ENCODE measurements at places on chromosomes 1 and 21.

DNA sequence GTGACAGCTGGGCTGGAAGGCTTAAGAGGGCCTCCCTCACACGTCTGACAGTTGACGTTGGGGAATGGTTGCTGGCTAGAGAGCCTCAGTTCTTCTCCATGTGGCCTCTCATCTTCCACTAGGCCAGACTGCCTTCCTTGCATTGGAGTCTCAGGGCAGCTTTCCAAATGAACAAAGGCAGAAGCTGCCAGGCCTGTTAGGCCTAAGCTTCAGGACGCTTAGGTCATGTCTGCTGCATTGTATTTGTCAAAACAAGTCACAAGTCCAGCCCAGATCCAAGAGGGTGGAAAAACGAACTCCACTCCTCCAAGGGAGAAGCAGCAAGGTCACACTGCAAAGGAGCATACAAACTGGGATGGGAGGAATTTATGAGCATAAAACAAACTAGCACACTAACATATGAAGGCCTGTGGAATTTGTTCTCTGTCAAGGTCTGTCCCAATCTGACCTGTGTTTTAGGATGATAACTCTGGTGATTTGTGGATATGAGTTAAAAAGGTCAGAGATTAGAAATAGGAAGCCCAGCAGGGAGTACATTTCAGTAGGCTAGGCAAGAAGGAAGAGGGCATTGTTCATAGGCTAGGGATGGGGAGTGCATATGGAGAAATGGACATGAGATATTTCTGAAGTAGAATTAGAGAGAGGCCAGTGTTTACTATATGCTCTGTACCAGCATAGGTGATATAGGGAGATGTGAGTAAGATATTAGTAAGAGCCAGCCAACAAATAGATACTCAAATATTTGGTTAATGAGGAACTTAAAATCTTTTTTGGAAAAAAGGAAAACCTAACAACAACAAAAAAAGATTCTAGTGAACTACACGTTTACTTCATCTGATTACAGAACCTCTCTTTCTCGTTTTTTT is 29.1 kb upstream of the CNN3 start:
- no peak for DNase-seq

GRCh38 chr1:162861101-162861500 is at the start of gene CCDC190:
TSS of gene CCDC190 (minus strand) at chr1:162861175. CDS start at chr1:162859646, 1,529 bp downstream.
- DNase-seq = no peak

DNA sequence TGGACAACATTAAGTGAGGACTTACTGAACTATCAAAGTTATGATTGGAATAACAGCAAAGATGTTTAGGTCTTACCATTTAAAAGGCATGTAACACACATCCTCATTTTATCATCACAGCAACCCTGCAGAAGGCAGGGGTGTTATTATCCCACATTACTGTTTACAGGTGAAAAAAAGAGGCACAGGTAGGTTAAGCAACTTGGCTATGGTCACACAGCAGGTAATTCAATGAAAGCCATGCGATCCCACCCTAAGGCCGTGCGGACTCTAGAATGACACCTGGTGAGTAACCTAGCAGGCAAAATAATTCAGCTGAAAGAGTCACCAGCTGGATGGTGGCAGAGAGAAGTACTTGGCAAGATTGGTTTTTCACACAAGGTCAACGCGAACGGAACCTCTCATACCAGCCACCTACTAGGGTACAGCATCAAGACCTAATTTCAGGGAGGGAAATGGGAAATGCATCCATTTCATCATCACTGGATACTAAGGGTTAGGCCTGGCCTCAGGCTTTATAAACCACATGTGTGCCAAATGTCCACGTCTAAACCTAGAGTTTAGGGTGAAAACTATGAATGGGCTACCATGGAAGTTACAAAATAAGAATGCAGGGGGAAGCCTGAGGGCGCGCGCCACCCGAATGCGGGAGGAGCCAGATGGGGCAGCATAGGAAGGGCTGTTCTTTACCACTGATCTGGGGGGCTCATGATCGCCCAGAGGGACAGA is 85.3 kb downstream of the SLC66A1 start:
- DNase-seq = no peak

- DNase-seq = no peak
These were observed 64.9 kb downstream of the SLC45A1 start for GRCh38 chr1:8382608-8383505.

DNA sequence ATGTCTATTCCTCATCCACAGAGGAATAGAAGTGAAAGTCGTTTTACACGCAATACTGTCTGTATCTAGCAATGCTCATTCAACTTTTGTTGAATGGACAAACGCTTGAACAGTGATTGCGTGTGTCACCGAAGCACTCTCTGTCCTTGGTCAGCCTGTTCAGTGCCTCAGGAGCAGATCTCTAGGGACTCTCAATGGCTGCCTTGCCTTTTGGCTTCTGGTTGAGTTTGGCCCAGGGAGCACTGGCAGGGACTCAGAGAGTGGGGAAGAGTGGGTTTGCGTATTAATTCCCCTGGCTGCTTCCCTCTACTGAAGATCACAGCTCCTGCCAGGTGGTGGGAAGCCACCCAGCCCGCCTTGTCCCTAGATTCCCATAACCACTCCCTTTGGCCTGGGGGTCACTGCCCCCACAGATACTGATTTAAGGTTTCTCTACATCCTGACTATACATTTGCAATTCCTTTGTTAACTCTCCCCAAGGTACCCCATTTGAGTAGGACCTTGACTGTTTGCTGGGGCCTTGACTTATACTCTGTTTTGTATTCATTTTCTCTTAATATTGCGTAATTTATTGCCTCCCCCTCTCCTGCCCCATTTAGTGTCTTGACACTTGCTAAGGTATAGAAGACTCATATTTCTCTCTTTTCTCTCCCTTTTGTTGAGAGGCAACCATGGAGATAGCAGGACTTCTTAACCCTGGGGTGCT is 61.7 kb upstream of the USP24 start:
- DNase-seq = no peak

- DNase-seq = no peak
These were observed 16.3 kb upstream of the COL6A1 start for GRCh38 chr21:45965084-45965809.

- DNase-seq = no peak
These were observed 17.1 kb downstream of the ARHGEF16 start for GRCh38 chr1:3471356-3472087.

- no peak for DNase-seq
These were observed at the start of gene RGS18 for GRCh38 chr1:192158181-192158580. TSS of gene RGS18 (plus strand) at chr1:192158462. CDS start at chr1:192158638, 176 bp downstream.

DNA sequence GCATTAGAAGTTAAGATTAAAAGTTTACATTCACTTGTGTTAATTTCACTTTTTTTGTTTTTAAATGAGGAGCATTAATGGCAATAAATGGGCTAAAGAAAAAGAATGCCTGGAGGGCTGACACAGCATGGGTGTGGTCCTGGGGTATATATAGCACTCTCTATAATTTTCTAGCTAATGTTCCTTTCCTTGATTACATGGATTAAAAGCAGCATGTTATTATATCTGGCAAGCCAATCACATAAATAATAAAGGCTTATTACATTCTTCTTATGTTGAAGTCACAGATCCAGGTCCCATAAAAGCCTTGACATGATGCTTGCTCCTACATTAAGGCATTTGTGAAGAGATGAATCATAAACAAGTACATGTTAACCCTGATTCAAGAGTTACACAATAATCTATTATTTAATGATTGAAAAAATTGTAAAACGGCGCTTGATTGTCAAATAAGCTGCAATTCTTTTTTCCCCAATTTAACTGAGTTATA is 91.4 kb downstream of the LYPLAL1 start:
- no peak for DNase-seq

- no peak for DNase-seq
These were observed 5.9 kb downstream of the PRRX1 start for GRCh38 chr1:170669586-170670530.

GRCh38 chr1:101088431-101088830 is 62.8 kb upstream of the DPH5 start:
- DNase-seq = no peak

GRCh38 chr1:177567393-177567792 is 396.6 kb downstream of the BRINP2 start:
- DNase-seq = no peak

- DNase-seq = no peak
These were observed 41.7 kb upstream of the GPR25 start for GRCh38 chr1:200831091-200831490.

- DNase-seq = no peak
These were observed 156.5 kb upstream of the VAMP3 start for GRCh38 chr1:7614576-7615074.

DNA sequence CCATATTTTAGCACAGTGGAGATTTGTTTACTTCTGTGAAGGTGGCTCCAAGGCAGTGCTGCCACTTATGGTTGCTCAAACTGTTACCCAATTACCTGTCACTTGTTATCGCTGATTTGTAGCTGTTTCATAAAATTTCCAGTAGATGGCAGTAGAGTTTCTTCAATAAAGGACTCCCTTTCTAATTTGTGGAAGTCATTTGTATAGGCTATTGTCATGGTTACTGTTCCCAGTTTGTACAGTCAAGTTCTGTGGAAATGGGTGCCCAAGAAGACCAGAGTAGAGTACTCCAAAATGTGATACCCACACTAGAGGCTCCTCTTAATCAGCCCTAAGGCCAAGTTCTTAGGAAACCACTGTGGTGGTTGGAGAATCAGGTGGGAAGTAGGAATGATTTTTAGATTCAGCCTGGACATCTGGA is 186.1 kb downstream of the CLEC20A start:
- DNase-seq = no peak

- no peak for DNase-seq
These were observed 1.5 kb downstream of the SHISA4 start for GRCh38 chr1:201890223-201890622.

DNA sequence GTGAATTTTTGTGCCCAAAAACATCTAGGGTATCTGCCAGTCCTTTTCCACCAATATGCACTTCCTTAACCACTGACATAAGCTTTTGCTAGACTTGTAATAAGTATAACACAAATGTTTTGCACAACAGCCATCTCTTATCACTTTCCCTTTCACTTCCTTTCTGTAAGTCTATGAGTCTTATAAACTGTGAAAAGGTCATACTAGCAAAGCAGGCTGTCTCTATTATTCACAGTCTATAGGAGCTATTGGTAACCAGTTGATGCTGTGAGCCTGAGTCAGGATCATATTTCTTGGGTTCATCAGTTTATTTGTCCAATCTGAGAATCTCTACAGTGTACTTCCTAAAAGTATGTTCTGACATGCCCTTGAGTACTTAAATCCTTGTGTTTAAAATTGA is 172.6 kb downstream of the CHRM3 start:
- DNase-seq = no peak

- no peak for DNase-seq
These were observed 5.1 kb downstream of the CLCNKA start for GRCh38 chr1:16026723-16027484.

- DNase-seq = no peak
These were observed 217.6 kb upstream of the NFIA start for GRCh38 chr1:60864722-60865121.
